ENCODE measurements at places on chromosomes 5 and 9. TPM values are rescaled to one million over a fixed set of nuclear protein-coding genes. Genes with fewer than 3 reads are reported as not detected.

The EPB41L4A gene
- 30.6 TPM for total RNA-seq

The C9orf153 gene
- total RNA-seq = not detected

The SNX24 gene
- total RNA-seq = 53.1 TPM

The NRARP gene
- total RNA-seq = 8.4 TPM

The IL12B gene
- not detected for total RNA-seq

- no peak for DNase-seq
Measured at GRCh38 chr9:74771262-74771585, 116.5 kb downstream of the TRPM6 start.

DNA sequence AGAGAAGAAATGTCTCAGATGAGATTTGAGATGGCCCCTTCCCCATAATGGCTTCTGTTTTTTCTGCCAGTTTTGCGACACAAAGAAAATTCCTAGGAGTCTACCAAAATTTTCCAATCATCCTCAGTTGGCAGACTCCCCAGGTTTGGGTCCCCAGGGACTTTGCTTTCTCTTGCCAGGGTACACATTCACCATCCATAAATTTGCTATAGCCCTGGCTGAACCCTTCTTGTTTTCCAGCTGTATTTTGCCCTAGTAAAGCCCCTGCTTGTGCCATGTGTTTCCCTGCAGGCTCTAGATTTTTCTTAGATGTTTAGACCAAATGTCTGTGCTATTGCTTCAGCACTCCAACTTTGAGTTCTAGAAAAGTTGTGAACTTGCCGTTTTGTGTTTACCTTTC is 283.2 kb downstream of the ANXA1 start:
- DNase-seq = no peak

- DNase-seq = no peak
Measured at GRCh38 chr5:93289942-93290341, 291.1 kb downstream of the NR2F1-AS1 start.

- DNase-seq = no peak
Measured at GRCh38 chr5:16140417-16140816, 39.2 kb downstream of the MARCHF11 start.

GRCh38 chr9:70635790-70636189 is 221.3 kb upstream of the KLF9 start:
- DNase-seq = no peak

- DNase-seq = no peak
Measured at GRCh38 chr9:128149951-128150593, 819 bp downstream of the LCN2 start.

GRCh38 chr9:93536874-93537273 is 39.5 kb upstream of the PHF2 start:
- DNase-seq = peak; percentile 28

DNA sequence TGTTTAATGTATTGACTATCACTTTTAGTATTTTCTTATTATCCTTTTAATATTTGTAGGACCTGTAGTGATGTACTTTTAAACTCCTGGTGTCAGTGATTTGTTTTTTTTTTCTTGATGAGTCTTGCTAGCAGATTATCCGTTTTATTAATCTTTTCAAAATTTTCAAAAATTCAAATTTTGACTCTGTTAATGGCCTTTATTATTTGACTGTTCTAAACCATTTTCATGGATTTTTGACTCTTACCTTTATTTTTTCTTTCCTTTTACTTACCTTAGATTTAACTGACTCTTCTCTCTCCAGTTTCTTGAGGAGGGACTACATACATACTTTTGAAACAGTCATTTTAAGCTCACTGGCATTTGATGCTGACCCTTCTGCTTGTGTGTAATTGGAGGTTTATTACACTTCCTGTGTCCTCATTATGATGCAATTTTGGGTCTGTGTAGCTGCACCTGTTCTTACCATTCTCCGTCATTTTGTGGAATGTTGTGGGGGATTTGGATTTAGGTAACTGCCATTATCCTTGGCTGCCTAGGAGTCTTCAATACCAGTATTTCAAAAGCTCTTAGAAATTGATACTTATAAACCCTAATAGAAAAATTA is 32.0 kb upstream of the EXOC3 start:
- no peak for DNase-seq

GRCh38 chr5:90119531-90119971 is 290.0 kb downstream of the CETN3 start:
- DNase-seq = no peak

All from kidney epithelial cell (primary cell).